ENCODE measurements at places on chromosomes 5 and 9.

- no peak for DNase-seq
Measured at GRCh38 chr5:90312027-90312426, 97.5 kb downstream of the CETN3 start.

DNA sequence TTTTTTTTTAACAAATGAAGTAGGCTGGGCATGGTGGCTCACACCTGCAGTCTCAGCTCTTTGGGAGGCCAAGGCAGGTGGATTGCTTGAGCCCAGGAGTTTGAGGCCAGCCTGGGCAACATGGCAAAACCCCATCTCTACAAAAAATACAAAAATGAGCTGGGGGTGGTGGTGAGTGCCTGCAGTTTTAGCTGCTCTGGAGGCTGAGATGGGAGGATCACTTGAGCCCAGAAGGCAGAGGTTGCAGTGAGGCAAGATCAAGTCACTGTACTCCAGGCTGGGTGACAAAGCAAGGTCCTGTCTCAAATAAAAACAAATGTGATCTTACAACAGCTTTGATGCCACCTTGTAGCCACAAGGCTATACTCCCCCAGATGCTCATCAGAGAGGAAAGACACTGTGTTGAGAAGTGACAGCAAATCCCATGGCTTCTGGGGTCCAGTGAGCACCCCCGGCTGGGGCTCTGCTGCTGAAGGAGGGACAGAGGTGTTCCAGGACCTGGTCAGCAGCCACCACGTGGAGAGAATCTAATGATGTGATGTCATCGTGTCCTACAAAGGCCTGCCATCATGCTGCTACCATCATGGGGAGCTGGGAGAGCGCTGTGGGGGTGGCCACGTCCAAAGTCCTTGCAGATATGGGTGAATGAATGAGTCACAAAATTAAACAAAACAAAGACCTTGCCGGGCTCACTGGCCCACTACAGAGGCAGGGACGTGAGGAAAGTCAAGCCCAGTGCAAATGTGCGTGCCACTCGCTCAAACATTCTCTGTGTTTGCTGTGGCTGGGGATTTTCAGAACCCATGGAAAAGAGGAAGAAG is 60.7 kb downstream of the PRRT1B start:
- no peak for DNase-seq

- no peak for DNase-seq
Measured at GRCh38 chr9:93068956-93069355, 10.5 kb downstream of the SUSD3 start.

GRCh38 chr9:108831496-108832178 is 24.1 kb downstream of the ACTL7B start:
- no peak for DNase-seq

DNA sequence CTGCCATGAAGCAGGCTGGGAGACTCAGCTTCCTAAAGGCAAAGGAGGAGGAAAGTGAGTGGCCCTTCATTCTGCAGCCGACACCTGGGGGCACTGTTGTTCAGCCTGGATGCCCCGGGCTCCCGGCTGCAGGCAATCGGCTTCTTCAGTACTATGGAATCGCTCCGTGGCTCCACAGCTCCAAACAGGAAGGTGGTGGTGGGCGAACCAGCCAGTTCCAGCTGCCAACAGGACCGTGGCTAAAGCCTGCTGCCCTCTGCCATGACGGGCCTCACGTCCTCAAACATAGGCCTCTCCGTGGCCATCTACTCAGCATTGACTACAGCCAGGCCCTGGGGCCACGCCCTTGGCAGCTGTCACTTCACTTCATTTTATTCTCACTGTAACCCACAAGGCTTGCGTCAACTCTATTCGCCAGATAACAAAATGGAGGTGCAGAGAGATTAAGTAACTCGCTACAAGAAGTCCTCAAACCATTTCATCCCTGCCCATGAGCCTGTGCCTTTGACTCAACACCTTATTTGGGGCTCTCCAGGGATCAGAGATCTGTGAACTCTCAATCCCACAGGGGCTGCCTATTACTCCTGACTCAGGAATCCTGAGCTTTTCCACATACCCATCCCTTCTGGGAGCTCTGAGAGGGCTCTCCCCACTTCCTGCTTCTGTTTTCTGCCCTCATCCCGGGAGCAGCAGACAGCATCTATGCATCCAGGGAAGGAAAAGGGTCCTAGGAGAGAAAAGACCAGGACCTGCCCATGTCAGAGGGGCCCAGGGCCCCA is 38.0 kb downstream of the PAX5 start:
- no peak for DNase-seq

DNA sequence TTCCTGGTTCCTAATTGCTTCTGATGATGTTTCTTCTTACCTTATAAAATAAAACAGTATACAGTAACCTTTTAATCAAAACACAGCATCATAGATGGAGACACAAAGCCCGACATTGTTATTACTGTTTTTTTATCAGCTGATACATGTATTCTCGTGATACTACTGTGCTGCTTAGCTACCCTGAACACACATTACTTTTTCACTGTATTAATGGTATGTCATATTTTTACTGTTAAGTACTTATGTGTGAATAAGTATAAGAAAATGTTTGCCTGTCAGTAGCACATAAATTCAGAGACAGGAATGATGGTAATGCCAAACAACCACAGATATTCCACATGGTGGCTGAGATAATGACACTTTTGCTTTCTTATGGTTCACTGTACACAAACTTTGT is 68.7 kb downstream of the RAB24 start:
- no peak for DNase-seq
